CD4-positive, alpha-beta T cell treated with Interleukin-12 subunit alpha and Interleukin-12 subunit beta, for 1 hour (primary cell): ENCODE measurements at places on chromosomes 7 and 10.
A peak's percentile ranks its signal among the peaks of the same experiment; 100 is the strongest.

DNA sequence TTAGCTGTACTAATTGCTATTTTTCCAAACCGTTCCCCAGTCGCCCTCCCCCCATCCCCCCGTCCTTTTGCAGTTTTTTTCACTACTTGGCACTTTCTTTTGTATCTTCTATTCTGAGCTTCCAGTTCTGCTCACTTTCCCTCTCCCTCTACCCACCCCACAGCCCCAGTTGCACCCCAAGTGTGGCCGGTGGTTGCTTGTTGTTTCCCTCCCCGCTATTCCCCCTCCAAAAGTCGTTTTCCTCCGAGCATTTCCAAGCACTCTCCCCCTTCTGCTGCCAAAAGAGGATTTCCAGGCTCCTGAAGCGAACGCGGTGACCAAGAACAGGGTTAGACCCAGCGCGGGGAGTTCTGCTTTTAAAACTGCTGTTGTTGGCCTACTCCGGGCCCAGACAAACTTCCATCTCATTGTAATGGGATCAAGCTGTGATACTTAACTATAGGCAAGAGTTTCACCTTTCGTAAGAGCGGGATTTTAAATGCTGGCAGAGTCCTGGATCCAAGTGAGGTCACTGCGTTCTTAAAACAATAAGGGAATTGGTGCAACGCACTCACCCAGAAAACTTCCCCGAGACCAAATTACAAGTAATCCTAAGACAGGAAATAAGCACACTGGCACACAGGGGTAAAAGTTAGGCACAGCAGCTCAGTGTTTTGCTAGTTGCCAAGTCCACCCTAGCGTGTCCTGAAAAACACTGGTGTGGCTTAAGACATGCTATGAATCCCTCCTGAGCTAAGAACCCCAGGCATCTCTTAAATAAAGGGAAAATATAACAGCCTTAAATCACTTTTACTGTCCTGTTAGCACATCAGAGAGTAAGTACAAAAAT lies 1.5 kb upstream of the RGS10 start:
- no peak for DNase-seq

DNA sequence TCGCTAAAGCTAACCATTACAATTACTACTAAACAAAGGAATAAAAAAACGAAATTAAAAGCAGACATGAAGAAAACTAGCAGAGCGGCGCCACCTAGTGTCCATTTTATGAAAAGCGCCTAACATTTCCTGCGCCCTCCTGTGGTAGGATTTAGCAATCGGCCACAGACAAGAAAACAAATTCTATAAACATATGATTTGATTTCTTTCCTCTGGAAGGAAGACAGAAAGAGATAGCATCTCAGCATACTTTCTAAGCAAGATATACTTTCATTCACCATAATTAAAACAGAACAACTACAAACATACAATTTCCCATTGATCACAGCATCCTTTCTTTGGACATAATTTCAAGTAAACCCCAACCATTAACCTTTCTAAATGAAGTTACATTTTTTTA lies 337.7 kb upstream of the NPVF start:
- DNase-seq: peak; percentile 72

DNA sequence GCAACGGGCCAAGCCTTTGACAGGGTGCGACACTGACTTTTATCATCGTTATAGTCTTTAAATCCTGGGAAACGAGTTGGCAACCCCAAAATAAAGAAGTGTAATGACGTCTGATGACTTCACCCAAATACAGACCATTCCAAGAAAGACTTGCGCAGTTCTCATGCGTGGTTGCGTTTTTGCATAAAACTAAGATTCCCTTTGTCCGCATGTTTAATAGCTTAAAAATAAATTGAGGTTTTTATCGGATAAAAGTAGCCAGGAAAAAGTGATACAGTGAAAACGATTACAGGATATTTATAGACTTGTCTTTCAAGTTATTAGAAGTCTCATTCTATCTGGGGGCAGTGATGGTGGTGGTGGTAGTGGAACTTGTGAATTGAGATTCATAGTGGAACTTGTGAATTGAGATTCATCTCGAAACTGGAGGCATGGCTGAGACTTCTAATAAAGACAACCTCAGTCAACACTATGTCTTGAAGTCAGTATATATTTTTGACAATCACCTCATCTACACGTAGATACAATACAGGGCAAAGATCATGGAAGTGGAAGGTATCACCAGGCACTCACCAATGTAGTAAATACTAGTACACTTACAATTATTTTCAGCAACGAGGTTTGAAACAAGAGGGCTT lies 1.2 kb upstream of the NAMPT start:
- DNase-seq: no peak

DNA sequence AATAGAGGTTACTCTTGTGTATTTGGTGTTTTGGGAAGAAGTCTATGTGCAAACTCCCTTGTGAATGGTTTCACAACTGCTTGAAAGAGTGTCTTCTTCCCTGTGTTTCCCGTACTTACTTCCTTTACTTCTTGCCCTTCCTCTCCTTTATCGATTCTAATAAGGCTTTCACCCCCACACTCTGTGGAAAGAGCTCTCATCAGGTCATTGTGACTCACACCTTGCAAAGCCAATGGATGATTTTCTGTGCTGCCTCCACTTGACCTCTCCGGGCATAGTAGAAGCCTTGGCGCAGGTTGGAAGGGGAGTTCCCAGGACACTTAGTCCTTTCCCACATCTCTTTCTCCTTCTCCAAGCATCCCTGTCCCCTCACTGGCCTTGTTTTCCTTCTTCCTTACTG lies 6.2 kb upstream of the TSPAN15 start:
- DNase-seq: no peak

GRCh38 chr7:30730097-30730496 lies 21.8 kb upstream of the INMT start:
- DNase-seq: no peak

DNA sequence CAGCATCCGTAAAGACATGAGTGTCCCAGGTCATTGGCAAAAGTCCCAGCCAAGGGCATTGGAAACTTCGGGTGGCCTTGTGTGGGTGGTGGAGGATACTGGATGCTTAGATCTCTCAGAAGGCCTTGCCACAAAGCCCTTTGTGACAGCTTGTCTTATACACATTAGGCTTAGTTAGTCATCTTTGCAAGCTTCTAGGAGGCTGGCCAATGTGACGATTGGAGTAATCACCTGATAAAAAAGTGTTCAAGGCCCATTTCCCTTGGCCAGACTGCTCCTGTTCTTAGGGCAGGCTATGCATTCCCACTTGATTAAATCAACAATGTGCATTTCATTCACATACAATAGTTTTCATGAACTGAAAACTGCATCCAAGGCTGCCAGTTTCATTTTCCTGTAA lies 26.9 kb downstream of the NPS start:
- no peak for DNase-seq

- DNase-seq: no peak
Observed at GRCh38 chr7:136517971-136518370, 350.5 kb upstream of the CHRM2 start.

DNA sequence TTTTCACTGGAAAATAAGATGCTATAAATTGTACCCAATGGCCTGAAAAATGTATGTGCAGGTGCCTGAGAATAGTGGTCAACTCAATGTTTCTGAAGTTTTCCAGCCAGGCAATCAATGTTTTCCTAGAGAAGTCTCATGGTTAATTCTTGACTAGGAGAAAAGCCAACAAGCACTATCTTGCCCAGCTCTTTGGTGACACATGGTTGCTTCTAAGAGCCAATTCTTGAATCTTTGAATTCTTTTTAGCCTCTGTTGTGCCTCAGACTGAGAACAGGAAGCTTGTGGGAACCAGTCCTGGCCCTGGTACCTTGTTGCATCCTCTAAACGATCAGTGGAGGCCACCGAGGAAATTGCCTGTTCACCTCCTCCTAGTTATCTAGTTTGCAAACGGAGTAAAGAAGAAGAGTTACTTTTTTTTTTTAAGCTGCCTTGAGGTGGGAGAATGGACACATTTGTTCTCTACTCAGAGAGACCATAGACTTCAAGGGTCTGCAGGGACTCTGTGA lies 144.0 kb upstream of the MKLN1 start:
- peak; percentile 35 for DNase-seq

GRCh38 chr7:37916017-37916672 lies 472 bp downstream of the SFRP4 start:
- no peak for DNase-seq

DNA sequence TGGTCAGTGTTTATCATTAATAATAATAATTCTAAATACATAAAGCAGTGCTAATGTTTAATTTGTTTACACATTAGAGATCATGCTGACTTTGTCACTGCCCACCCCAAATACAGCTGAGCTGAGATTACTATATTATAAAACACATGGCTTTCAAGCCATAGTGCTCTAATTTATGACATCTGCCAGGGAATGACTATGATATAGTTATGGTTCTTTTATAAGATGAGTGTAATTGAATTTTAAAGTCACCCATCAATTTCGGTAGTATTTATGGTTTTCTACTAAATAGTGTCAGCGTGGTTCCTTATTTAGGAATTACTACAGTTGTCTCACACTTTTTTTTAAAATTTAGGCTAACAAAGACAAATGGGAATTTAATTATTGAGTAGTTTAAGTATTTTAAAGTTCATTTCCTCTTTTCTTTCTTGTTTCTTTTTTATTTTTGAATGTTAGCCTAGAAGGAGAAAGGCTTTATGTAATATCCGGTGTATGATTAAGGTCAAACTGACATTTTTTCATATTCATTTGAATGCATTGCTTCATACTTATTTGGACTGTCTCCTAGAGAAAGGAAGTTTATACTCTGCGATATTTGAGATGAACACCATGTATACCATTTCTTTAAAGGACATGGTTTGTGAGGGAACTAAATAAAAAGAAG lies 3.9 kb downstream of the CDK14 start:
- no peak for DNase-seq

GRCh38 chr10:69451209-69451783 lies at the start of gene TSPAN15:
Gene TSPAN15, plus strand, starts transcription at chr10:69451465. Its CDS starts 130 bp downstream, at chr10:69451595.
- DNase-seq: peak; percentile 86

DNA sequence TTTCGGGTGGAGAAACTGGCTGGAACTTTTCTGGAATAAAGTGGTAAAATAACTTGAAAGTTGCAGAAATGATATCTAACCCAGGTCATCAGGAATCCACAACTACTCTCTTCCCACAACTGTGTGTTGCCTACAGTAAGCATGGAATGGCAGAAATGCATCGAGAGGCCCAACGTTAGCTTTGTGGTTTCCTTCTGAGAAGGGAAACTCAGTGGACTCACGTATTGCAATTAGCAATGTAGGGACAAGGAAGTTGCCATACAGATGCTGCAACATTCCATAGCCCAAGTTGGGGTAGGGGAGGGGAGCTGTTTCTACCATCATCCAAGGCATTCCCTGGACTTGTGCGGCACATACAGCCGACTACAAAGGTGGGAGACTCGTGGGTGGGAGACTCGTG lies 1.9 kb downstream of the PON1 start:
- no peak for DNase-seq
